Thoracic aorta (tissue), 2 donors: ENCODE measurements at places on chromosomes 6 and 20. TPM values are rescaled to one million over a fixed set of nuclear protein-coding genes. Genes with fewer than 3 reads are reported as not detected.

The BTNL2 gene
- not detected for total RNA-seq

DNA sequence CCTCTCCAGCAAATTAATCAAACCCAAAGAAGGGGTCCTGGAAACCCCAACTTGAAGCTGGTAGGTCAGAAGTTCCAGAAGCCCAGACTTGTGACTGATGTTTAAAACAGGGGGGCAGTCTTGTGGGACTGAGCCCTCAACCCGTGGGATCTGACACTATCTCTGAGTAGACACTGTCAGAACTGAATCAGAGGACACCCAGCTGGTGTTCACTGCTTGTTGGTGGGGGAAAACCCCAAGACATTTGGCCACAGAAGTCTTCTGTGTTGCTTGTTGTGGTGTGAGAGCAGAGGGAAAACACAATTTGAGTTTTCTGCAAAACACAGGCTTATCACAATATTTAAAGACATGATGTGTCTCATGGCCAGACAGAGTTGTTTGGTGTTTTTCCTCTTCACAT lies 29.9 kb downstream of the KIF13A start:
- H3K4me1 ChIP-seq, result peaks cover 39% of the 10 kb centered on the region
- DNase-seq, result no peak
- no peak overlapping the region for H3K27ac ChIP-seq
- H3K27me3 ChIP-seq, result no peaks in the 10 kb centered on the region
- H3K4me3 ChIP-seq, result no peak overlapping the region

The KCNQ2 gene
- total RNA-seq, result not detected

The PCK1 gene
- total RNA-seq, result 0.56 TPM

The RIPOR3 gene
- 8.4 TPM for total RNA-seq

The BRD2 gene
- total RNA-seq, result 134 TPM

The DLK2 gene
- total RNA-seq, result not detected

The IL17F gene
- not detected for total RNA-seq

DNA sequence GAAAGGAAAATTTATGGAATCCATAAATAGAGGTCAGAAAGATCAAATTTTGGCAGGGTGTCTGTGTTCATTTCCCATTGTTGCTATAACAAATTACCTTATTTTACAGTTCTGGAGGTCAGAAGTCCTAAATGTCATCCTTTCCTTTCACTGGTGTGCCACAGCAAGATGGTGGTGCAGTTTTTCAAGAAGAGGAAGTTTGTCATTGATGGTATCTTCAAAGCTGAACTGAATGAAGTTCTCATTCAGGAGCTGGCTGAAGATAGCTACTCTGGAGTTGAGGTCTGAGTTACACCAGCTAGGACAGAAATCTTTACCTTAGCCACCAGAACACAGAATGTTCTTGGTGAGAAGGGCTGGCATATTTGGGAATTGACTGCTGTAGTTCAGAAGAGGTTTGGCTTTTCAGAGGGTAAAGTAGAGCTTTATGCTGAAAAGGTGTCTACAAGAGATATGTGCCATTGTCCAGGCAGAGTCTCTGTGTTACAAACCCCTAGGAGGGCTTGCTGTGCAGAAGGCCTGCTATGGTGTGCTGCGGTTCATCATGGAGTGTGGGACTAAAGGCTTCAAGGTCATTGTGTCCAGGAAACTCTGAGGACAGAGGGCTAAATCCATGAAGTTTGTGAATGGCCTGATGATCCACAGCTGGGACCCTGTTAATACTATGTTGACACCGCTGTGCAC lies 7.2 kb upstream of the CCNC start:
- H3K27me3 ChIP-seq, result no peaks in the 10 kb centered on the region
- H3K4me1 ChIP-seq, result no peaks in the 10 kb centered on the region
- no peak for DNase-seq
- no peaks in the 10 kb centered on the region for H3K36me3 ChIP-seq

DNA sequence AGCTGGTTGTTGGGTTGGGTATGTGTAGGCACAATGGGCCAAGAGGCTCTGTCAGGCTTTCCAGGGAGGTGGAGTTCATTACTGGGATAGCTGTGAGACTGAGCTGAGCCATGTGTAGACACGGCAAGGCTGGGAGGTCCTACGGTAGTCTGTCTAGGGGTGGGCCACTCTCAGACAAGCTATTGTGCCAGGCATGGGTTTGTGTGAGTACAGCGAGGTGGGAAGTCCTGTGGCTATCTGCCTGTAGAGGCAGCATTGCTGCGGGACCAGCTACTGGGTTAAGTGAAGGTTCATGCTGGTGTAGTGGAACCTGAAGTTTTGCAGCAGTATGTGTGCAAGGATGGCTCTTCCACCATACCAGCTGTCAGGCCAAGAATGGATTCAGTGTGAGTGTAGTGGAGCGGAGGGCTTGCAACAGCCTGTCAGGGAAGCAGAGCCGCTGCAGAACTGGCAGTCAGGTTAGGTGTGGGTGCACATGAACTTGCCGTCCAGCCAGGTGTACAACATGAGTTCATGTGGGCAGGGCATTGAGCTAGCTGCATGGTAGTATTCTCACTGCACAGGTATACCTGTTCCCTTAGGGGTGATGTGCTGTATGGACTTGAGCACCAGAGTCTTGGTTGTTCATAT lies 78.0 kb upstream of the CENPW start:
- no peaks in the 10 kb centered on the region for H3K4me1 ChIP-seq
- H3K27me3 ChIP-seq, result no peaks in the 10 kb centered on the region
- DNase-seq, result no peak
- H3K36me3 ChIP-seq, result no peaks in the 10 kb centered on the region
- no peak overlapping the region for H3K4me3 ChIP-seq

The OR2W1 gene
- not detected for total RNA-seq

- H3K27ac ChIP-seq, result no peak overlapping the region
- H3K4me3 ChIP-seq, result no peak overlapping the region
- no peaks in the 10 kb centered on the region for H3K4me1 ChIP-seq
- no peaks in the 10 kb centered on the region for H3K36me3 ChIP-seq
- H3K27me3 ChIP-seq, result no peaks in the 10 kb centered on the region
- DNase-seq, result no peak
Measured at GRCh38 chr6:104301951-104302350, 557.8 kb downstream of the HACE1 start.

GRCh38 chr6:7723041-7723447 lies 2.9 kb upstream of the BMP6 start:
- H3K36me3 ChIP-seq, result no peaks in the 10 kb centered on the region
- peaks cover 18% of the 10 kb centered on the region for H3K4me1 ChIP-seq
- DNase-seq, result no peak

- no peaks in the 10 kb centered on the region for H3K36me3 ChIP-seq
- H3K27ac ChIP-seq, result no peak overlapping the region
- DNase-seq, result no peak
- no peak overlapping the region for H3K4me3 ChIP-seq
- H3K27me3 ChIP-seq, result no peaks in the 10 kb centered on the region
Measured at GRCh38 chr6:154491567-154492470, 18.7 kb downstream of the CNKSR3 start.

- peak overlapping the region; percentile 88 for H3K4me3 ChIP-seq
- no peaks in the 10 kb centered on the region for H3K27me3 ChIP-seq
- peaks cover 21% of the 10 kb centered on the region for H3K36me3 ChIP-seq
Measured at GRCh38 chr20:59031564-59032022, 542 bp downstream of the ATP5F1E start.

DNA sequence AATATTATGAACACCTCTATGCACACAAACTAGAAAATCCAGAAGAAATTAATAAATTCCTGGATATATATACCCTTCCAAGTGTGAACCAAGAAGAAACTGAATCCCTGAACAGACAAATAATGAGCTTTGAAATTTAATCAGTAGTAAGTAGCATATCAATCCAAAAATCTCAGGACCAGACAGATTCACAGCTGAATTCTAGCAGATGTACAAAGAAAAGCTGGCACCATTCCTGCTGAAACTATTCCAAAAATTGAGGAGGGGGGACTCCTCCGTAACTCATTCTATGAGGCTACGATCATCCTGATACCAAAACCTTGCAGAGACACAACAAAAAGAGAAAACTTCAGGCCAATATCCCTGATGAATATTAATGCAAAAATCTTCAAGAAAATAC lies 67.0 kb upstream of the PDE7B start:
- no peak overlapping the region for H3K27ac ChIP-seq
- no peak overlapping the region for H3K4me3 ChIP-seq
- no peaks in the 10 kb centered on the region for H3K36me3 ChIP-seq
- no peaks in the 10 kb centered on the region for H3K27me3 ChIP-seq

DNA sequence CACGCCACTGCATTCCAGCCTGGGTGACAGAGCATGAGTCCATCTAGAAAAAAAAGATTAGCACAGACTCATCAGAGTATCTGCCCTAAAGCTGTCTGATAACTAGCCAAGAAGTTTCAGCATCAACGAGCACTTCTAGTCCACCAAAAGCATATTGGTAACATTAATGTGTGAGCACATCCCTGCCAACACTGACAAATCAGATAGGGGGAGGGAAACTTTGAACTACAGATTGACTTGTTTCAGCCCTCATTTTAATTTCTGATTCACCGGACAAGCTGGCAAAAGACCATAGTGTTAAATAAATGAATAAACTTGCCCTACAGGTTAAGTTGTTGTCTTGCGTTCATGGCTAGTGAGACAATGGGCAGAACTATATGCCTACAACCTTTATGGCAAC lies 7.7 kb upstream of the SEC63 start:
- no peak overlapping the region for H3K4me3 ChIP-seq
- no peak for DNase-seq
- H3K27ac ChIP-seq, result no peak overlapping the region
- no peaks in the 10 kb centered on the region for H3K4me1 ChIP-seq
- no peaks in the 10 kb centered on the region for H3K27me3 ChIP-seq
- H3K36me3 ChIP-seq, result no peaks in the 10 kb centered on the region
